Stimulated activated CD8-positive, alpha-beta memory T cell treated with anti-CD3 and anti-CD28 coated beads, Interleukin-15, amount 100 ng/mL, for 1 hour (primary cell): ENCODE measurements at places on chromosomes 3 and 15.

DNA sequence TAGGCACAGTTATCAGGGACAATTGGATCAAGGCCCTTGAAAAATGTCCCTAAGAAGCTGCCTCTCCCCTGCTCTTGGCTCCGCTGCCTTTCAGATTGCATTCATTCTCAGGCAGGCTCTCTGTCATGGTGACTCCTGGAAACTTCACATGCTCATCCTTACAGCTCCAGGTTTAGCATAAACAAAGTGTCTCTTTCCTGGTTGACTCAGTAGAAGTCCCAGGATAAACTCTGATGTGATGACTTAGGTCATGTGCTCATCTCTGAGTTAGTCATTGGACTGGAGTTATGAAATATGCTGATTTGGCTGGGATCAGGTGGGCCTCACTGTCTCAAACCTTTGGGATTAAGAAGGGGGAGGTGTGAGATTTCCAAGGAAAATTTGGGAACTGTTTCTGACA lies 243.8 kb downstream of the ZNF621 start:
- DNase-seq = no peak

- DNase-seq = no peak
Measured at GRCh38 chr3:40876009-40876408, 323.3 kb upstream of the CTNNB1 start.

DNA sequence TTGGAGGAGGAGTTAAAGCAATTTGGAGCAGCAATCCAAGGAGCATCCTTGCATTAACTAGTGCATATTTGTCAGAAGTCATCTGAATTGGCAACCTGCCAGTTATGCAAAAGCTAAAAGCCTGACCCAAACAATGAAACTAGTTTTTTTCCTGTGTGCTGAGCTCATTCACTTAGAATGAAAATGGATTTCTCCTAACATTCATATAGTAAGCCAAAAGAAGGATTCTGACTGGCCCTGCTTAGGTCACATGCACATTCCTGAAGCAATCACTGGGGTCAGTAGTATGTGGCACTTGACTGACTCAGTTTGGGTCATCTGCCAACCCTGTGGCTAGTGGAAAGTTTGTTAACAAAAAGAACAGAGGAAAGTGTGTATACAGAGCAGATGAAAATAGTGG lies 30.5 kb downstream of the OXSM start:
- DNase-seq = no peak

DNA sequence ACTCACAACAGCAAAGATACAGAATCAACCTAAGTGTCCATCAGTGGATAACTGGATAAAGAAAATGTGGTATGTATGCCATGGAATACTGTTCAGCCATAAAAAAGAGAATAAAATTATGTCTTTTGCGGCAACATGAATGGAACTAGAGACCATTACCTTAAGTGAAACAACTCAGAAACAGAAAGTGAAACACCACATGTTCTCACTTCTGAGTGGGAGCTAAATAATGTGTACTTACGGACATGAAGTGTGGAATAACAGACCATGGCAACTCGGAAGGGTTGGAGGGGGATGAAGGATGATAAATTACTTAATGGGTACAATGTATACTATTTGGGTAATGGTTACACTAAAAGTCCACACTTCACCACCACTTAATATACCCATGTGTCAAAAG lies 600.6 kb downstream of the MAGI1 start:
- no peak for DNase-seq

DNA sequence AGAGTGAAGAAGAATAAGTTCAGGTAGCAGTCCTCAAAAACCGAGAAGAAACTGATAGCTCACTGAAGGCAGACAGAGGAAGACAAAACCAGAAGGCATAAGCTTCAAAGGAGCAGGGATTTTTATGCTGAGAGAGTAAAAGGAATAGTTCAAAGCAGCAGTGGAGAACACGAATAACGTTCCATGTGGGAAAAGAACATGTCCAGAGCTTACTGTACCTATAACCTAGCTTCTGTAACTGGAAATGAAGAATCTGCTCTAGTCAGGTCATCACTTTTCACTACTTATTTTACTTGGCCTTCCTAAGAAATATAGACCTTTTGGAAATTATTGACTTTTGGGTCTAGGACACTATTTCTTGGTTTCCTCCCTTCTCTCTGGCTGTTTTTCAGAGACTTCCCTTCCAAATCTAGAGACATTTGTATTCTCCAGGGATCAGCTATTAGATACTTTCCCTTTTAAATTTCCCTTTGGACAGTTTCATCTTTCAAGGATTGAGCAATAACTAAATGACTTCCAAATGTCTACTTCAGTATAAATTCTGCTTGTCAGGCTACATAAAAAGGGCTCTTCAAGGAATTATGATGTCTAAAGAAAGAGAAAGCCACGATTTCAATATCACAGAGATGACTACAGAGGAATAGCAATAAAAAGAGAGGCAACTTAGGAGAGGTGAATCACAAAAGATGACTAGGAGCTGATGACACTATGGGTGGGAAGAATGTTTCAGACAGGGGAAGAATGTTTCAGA lies 46.7 kb downstream of the UBE3A start:
- no peak for DNase-seq

- no peak for DNase-seq
Measured at GRCh38 chr3:155270063-155270462, 23.4 kb downstream of the STRIT1 start.

GRCh38 chr15:19973718-19974117 lies 567.9 kb downstream of the GOLGA6L6 start:
- DNase-seq = no peak

- no peak for DNase-seq
Measured at GRCh38 chr3:11155341-11156025, 1.2 kb downstream of the HRH1 start.

DNA sequence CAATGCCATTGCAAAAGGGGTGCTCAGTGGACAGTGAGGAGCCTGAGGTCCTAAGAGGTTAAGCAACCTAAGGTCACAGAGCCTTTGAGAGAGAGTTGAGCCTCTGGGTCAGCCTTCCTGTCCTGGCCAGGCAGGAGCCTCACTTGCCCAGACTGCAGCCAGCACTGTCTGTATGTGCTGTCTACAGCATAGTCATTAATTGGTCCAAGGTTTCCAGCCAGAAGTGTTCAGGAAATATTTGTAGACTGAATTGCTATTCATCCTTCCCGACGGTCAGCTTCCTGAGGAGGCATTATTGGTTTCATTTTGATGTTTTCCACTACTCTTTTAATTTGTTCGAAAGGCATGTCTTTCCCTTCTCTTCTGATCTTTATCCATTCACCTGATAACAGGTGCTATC lies 8.1 kb downstream of the SEC13 start:
- DNase-seq = no peak

GRCh38 chr15:80591471-80591870 lies 103.6 kb upstream of the ABHD17C start:
- DNase-seq = no peak

DNA sequence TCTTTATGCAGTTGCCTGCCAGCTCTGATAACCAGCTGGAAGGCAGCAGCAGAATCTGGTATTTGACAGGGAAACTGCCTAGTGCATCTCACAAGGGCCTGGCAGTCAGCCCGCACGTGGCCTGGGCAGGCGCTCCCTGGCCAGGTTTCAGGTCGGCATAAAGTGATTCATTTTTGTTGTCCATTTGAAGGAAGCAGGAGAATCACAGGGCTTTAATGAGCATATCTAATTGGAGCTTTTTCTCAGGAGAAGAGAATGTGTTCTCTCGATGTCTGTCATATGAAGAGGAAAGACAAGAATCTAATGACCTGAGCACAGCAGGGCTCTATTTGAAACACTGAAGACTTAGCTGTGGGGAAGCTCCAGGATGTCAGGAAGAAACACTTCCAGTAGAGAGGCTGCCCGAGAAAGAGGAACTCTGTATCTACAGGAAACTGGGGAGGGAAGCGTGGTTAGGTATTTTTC lies 98.8 kb upstream of the MB21D2 start:
- no peak for DNase-seq

GRCh38 chr15:27238209-27238608 lies 267.2 kb downstream of the GABRG3 start:
- no peak for DNase-seq

DNA sequence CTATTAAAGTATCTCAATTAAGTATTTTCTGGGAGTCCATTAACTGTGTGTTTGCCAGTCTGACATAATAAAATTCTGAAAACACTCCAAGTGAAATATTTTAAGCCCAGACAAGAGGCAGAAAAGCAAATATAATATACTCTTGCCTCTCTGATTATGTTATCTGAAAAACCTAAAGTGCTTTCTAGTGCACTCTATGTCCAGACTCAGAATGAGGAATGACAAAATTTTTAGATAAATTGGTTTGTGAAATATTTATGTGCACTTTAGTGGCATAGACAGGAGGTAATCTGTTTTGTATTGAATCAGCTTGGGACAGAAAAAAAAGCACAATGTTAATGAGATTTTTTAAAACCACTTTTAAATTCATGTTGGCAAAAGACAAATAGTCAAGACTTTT lies 508.2 kb upstream of the SUCLG2 start:
- DNase-seq = no peak

DNA sequence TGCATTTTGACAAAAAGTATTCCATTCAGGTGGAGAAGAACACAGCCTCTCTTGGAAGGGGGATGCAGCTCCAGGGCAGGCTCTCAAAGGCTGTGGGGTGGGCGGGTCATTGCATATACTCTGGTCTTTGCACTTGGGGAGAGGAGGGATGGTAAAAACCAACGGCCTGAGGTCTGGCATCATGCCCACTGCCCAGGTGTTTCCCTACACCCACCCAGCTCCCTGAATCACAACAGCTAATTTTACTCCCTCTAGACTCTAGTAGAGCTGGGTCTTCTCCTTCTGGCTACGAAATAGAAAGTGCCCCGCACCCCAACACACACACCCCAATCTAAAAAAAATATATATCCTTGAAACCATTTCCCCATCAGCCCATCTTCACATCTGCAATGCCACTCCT lies 1.0 kb downstream of the MYLK start:
- DNase-seq = no peak

GRCh38 chr15:69815793-69816192 lies 281.9 kb downstream of the TLE3 start:
- no peak for DNase-seq

DNA sequence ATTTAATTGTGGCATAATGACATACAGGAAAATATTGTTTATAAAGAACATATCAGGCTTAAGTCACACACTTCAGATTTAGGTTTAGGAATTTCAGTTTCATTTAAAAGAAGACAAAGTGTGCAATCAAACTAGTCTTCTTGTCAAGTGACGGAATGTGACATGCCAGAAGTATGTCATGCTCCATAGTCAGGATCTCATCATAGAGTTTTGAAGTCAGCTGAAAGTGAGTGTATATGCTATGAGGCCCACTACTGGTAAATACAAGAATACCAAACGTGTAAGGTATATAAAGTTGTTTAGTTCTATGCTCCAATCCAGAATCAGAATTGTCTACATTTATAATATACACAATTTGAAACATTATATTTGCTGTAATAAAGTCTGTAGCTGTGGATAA lies 988.4 kb downstream of the TBL1XR1 start:
- no peak for DNase-seq

GRCh38 chr15:63212050-63213004 lies 22.9 kb downstream of the RAB8B start:
- DNase-seq = no peak

DNA sequence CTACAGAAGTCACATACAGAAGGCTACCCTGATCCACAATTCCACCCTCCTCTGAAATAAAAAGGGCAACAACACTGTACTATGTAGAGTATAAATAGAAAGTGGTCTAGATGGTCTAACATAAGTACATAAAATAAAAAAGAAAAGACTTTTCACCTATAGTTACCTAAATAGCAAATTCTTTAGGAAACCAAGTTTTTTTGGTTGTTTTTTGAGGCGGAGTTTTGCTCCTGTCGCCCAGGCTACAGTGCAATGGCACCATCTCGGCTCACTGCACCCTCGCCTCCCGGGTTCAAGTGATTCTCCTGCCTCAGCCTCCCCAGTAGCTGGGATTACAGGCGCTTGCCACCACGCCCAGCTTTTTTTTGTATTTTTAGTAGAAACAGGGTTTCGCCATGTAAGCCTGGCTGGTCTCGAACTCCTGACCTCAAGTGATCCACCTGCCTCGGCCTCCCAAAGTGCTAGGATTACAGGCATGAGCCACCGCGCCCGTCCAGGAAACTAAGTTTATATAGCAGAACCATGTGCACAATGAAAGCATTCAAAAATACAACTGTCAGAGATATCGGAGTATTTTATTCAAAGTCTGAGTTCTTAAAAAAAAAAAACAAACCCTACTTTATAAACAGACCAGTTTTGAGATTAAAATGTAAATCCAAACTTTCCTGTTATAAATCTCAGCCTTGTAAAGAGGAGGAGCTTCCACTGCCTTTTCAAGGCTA lies 1.7 kb downstream of the SIN3A start:
- no peak for DNase-seq

DNA sequence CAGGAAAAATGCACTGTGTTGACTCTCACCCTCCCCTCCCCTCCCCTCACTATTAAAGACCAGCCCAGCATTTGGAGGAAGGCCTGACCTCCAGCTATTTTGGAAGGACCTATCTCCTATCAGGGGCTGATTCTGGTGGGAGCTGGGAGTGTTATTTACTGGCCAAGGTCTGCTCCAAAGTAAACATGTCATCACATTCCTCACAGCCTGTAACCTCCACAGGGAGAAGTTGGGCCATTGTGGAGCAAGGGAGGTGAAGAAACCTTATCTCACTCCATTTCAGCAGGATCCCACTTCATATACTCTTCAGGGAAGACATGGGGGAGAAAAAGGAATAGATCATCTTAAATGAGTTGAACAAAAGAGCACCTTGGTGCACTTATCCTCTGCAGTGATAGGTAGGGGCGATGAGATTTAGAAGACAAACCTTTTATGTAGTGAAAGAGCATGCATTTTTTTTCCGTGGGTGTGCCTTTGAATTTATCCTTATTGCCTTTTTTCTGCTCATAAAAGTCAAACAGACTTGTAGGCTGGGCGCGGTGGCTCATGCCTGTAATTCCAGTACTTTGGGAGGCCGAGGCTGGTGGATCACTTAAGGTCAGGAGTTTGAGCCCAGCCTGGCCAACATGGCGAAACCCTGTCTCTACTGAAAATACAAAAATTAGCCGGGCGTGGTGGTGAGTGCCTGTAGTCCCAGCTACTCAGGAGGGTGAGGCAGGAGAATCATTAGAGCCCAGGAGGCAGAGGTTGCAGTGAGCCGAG lies 15.6 kb upstream of the FLNB start:
- DNase-seq = no peak

- no peak for DNase-seq
Measured at GRCh38 chr3:13085081-13085845, 12.0 kb upstream of the IQSEC1 start.

GRCh38 chr3:30187366-30187765 lies 419.0 kb upstream of the TGFBR2 start:
- DNase-seq = no peak

DNA sequence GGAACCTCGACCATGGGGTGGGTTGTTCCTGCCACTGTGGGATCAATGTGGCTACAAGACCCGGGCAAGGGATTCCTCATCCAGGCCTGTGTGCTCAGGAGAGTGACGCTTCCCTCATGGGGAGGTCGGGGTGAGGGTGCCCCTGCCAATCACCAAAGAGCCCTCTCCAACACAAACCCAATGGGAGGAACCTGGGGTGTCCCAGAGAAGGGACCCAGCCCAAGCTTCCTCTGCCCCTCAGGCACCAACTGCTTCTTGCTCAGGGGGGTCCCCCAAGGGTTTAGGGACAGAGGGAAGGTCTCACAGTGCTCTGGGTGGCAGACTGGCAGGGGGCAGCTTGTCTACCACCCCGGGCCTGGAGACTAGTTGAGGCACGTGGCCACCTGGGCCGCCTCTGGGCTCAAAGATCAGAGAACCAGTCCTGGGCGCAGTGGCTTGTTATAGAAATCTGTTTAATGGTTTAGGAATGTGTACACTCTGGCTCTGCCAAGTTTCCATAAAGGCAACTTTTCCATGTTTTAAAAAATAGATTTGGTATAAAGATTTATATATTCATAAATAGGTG lies 26.6 kb downstream of the GP9 start:
- DNase-seq = no peak

- no peak for DNase-seq
Measured at GRCh38 chr3:55538158-55538557, 51.1 kb upstream of the WNT5A start.
